ENCODE measurements at places on chromosomes 1 and 21. TPM values are rescaled to one million over a fixed set of nuclear protein-coding genes. Genes with fewer than 3 reads are reported as not detected.

Gene ADAMTS4
- total RNA-seq, result 1.1 TPM

Gene AMIGO1
- 1.7 TPM for total RNA-seq

DNA sequence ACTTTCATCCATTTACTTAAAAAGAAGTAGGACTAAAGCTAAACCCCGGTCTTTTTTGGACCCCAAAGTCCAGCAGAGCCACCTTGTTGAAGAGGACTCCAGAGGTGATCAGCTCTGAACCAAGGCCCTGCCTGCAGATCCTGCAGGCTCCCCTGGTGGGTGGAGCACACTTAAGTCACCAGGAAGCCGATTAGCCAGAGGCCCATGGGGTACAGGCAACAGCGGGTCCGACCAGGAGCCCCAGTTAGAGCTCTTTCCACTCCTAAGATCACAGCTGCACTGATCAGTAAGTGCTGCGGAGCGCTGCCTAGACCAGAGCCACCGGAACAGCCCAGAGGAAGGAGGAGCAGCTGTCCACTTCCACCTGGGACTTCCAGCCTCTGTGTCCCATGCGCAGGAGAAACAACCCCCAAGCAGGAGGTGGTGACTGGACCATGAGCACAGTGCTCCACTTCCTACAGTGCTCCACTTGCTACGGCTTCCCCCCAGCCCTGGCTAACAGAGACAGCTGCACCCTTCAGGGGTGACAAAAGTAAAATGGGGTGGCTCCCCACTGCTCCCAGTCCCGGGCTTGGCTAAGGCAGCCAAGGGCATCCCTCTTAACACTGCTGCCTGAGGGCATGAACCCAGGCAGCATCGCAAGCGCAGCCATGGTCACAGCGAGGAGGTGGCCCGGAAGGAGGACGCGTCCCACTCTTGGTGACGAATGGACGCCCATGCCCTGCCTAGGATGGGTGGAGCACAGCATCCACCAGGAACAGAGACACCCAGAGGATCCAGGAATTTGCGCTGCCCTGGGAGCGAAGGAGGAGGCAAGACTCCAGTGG, 58.0 kb downstream of the NPHP4 start:
- DNase-seq, result no peak
- no peaks in the 10 kb centered on the region for H3K27me3 ChIP-seq
- no peak overlapping the region for H3K4me3 ChIP-seq
- no peak overlapping the region for H3K27ac ChIP-seq
- peaks cover 7% of the 10 kb centered on the region for H3K36me3 ChIP-seq

Gene GJA8
- not detected for total RNA-seq

Gene C1orf94
- total RNA-seq, result not detected

Gene GBP4
- 34.2 TPM for total RNA-seq

DNA sequence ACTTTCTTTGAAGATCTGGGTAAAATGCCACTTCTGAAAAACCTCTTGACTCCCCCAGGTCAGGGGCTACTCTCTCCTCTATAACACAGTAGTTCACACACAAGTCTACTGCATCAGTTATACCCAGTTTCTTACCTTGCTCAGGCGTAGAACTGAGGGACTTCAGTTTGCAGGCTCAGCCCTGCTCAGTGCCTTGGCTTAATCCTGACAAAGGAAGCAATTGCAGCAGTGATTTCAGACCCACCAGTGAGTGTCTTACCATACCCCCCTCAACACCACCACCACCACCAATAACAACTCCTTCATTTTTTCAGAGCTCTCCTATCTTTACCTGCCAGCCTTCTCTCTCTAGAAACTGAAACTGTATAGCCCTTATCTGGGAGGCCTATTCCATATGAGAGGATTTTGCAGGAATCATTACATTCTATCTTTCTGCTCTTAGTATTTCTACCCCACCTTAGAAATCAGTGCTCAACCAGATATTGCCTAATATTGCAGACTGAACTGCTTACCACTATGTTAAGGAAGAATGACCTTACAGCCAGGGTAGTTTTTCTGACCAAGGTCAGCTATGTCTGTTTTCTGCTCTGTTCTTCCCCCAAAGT, 105.5 kb upstream of the S1PR1 start:
- peaks cover 1% of the 10 kb centered on the region for H3K36me3 ChIP-seq
- no peak overlapping the region for H3K4me3 ChIP-seq
- peaks cover 70% of the 10 kb centered on the region for H3K4me1 ChIP-seq
- DNase-seq, result no peak

Gene FCMR
- total RNA-seq, result 49.4 TPM

DNA sequence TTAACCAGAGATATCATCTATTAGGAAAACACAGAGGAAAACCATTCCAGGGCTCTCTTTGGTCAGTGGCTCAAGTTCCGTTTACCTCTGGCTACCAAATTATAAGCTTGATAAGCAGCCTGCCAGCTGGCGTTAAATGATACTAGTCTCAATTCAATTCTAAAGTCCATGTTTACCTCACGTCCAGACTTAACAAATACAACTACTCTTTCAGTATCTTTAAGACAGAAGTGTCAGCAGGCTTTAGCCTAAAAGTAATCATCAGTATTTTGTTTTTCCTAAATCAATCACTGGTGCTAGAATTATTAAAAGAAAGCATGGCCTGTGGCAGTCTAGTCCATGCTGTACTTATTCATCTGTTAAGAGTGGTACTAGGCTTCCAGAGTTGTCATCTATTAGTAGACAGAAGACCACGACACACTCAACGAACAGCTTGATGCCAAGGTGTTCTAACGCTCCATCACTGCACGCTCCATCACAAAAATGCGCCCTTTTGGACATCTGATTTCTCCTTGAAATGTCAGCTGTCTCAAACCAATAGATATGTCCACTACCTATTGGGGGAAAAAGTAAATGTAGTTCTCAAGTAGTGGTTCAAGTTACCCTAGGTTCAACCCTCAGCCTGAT, 1.5 kb downstream of the IVNS1ABP start:
- H3K4me3 ChIP-seq, result peak overlapping the region; percentile 97
- H3K27me3 ChIP-seq, result no peaks in the 10 kb centered on the region
- peaks cover 58% of the 10 kb centered on the region for H3K36me3 ChIP-seq
- DNase-seq, result peak; percentile 19
- H3K27ac ChIP-seq, result peak overlapping the region; percentile 95
